WERI-Rb-1 (cell line): ENCODE measurements at places on chromosomes 7 and 10.

GRCh38 chr10:76382381-76382851 lies 951.0 kb downstream of the LRMDA start:
- DNase-seq = no peak

GRCh38 chr7:35593899-35594298 lies 101.0 kb downstream of the HERPUD2 start:
- peak; percentile 40 for DNase-seq

- no peak for DNase-seq
Observed at GRCh38 chr7:87424075-87424474, 51.4 kb downstream of the ABCB4 start.

DNA sequence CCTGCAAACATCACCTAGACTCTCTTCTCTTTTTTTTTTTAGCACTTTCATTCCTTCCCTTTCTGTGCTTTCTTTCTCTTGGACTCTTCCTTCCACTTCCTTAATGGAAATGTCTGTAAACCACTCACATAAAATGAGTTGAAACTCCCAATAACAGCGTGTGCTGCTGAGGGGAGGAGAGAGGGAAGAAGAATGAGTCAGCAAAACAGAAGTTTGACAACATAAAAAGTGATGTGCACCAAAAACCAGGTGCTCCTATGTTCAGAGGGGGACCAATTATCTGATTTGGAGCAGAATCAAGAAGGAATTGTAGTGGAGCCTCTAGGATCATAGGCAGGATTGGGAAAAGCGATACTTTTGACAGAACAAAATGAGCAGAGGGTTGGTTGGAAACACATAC lies 712.1 kb upstream of the IGFBP3 start:
- no peak for DNase-seq

- DNase-seq = peak; percentile 18
Observed at GRCh38 chr7:108805808-108806397, 236.2 kb downstream of the DNAJB9 start.

DNA sequence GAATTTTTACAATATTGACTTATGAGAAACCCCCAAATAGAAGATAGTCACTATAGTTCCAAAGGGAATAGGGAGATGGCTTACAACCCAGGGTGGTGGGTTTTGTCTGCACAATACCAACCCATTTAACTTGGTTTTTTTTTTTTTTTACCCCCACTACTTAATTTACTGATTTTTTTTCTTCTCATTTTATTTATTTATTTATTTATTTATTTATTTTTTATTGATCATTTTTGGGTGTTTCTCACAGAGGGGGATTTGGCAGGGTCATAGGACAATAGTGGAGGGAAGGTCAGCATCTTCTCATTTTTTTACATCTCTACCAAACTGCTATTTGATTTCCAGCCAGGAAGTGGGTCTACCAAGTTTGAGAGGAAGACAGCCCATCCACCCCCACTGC lies 77.9 kb downstream of the FAM204A start:
- DNase-seq = no peak

DNA sequence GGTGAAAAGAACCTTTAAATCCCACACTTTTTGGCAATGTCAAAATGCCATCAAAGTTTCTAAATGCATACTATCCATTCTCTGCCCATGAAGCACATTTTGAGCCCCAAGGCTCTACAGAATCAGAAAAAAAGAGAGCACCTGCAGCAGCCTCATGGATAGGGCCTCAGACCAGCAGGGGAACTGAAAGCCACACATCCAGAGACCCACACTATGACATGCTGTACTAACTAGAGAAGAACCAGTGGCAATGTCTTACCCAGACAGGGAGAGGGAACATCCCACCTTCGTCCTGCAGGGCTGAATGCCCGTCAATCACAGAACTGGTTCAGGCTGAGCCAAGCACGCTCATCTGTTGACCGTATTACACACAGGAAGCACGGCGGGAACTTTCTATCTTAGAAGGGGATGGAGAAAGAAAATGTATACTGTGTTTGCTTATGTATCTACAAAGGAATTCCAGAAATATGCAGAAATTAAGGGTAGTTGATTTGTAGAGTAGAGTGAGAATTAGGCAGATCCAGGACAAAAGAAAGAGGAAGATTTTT lies 237.2 kb downstream of the GLI3 start:
- no peak for DNase-seq

DNA sequence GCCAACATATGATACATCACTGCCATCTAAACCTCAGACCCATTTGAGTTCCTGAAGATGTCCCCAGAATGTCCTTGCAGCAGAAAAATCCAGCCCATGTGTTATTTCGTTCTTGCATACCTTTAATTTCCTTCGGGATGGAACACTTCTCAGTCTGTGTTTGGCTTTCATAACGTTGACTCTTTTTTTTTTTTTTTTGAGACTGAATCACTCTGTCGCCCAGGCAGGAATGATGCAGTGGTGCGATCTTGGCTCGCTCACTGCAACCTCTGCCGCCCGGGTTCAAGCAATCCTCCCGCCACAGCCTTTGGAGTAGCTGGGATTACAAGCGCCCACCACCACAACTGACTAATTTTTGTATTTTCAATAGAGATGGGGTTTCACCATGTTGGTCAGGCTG lies 148.8 kb upstream of the TNRC18 start:
- DNase-seq = no peak

DNA sequence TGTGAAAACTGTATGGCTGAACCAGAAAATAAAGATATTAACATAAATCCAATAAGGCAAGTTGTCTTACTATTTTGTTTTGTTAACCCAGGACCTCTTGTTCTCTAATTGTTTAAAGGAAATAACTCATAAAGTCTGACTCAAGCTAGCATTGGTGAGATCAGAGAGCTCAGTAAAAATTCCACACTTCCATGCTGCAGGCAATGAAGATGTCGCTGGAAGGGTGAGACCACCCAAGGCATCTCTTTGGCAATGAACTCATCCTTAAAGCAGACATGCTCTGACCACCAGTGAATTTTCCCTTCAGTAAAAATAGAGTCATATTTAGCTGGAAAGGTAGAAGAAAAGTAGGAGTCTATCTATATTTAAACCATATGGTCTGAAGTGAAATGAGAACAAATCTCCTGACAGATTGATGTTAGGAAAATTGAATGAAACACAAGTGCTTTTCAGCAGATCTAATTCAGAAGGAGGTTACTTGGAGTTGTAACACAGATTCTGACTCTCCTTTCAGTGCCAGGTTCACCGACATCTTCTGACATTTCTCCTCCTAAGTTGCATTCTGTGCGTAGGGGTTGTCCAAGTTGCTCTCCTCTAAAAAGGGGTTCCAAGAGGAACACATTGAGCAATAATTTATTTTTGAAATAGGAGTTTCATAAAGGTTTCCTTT lies 32.8 kb upstream of the VIPR2 start:
- no peak for DNase-seq

- DNase-seq = peak; percentile 61
Observed at GRCh38 chr7:146116521-146117222, at the start of gene CNTNAP2. CNTNAP2 (plus strand) TSS chr7:146116801; CDS start chr7:146116877, 76 bp downstream.

DNA sequence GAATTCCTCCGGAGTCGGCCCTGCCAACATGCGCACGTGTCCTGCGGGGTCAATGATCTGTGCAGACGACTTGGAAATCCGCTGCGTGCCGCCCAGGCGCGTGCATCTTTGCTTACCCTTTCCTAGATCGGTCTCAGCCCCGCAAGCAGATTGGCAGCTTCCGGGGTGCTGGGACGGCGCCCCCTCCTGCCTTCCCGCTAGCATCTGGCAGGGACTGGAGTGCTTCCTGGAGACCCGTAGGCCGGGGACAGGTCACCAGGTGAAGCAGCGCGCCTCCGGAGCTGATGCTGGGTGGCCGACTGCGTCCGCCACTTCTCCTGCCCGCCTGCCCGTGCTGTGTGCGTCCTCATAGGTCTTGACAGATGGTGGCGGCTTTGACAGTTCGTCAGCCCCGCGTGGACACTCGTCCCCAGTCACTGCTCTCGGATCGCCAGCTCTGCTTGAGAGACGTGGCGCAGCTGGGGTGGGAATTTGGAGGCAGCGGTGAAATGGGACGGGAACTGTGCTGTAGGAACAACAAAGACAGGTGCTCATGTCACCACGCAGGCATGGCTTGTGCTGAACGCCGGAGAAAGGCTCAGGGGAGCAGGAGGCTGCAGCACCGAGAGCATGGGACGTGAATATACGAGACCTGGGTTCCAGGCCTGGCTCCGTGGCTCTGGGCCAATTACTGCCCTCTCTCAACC lies 21.9 kb upstream of the KCNK18 start:
- peak; percentile 23 for DNase-seq

GRCh38 chr10:116208956-116209567 lies 63.9 kb downstream of the GFRA1 start:
- no peak for DNase-seq

- DNase-seq = no peak
Observed at GRCh38 chr10:48638739-48639527, 34.1 kb upstream of the ARHGAP22 start.

DNA sequence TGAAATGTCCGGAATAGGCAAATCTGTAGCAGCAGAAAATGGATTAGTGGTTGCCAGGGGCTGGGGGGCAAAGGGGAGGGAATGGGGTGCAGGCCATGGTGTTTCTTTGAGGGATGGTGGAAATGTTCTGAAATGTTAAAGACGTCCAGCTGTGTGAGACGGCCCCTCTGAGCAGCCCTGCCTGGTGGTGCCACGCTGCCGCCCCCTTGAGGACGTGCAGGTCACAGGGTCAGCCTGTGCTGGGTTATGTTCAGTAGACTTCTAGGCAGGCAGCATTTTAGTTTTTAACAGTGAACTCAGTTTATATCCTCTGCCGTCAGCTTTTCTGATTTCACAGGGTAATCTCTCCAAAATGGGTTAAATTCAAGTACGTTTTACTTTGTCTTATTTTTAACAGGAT lies 9.4 kb downstream of the NUB1 start:
- peak; percentile 39 for DNase-seq

- DNase-seq = no peak
Observed at GRCh38 chr7:54722026-54722425, 37.0 kb downstream of the SEC61G start.

DNA sequence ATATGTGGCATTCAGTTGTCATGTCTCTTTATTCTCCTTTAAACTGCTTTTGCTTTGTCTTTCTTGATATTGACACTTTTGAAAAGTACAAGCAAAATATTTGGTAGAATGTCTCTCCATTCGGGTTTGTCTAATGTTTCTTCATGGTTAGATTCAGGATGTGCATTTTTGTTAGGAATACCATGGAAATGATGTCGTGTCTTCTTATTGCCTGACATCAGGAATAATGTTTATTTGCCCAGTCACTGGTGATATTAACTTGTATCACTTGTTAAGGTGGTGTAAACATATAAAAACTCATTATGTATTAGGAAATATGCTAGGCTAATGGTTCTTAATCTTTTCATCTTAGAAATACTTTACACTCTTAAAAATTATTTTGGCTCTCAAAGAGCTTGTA lies 43.4 kb downstream of the CDK1 start:
- no peak for DNase-seq

GRCh38 chr7:20393021-20393610 lies 62.4 kb downstream of the ITGB8 start:
- peak; percentile 16 for DNase-seq
